Stimulated activated CD4-positive, alpha-beta T cell treated with anti-CD3 and anti-CD28 coated beads, Interleukin-4, amount 100 ng/mL, for 4 hours (primary cell): ENCODE measurements at places on chromosomes 12 and 14.

DNA sequence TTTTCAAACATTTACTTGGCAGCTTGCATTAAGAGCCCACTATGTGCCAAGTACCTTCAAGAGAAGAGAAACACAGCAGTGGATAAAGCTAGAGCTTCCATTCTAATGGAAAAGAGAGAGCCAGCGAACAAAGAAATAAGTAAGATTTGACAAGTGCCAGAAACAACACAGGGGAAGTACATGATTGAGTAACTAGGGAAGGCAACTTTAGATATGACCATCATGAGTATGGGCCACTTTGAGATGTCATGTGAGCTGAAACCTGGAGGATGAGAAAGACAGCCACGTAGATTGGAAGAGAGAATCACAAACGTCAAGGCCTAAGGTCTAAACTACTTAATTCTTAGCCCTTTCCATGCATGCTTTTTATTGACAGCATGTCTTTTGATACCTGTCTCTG is 121.4 kb downstream of the ITPR2 start:
- DNase-seq, result no peak

GRCh38 chr12:125159702-125160101 is 94.5 kb downstream of the AACS start:
- no peak for DNase-seq

- no peak for DNase-seq
Observed at GRCh38 chr12:68478516-68479260, 132.0 kb upstream of the RAP1B start.

DNA sequence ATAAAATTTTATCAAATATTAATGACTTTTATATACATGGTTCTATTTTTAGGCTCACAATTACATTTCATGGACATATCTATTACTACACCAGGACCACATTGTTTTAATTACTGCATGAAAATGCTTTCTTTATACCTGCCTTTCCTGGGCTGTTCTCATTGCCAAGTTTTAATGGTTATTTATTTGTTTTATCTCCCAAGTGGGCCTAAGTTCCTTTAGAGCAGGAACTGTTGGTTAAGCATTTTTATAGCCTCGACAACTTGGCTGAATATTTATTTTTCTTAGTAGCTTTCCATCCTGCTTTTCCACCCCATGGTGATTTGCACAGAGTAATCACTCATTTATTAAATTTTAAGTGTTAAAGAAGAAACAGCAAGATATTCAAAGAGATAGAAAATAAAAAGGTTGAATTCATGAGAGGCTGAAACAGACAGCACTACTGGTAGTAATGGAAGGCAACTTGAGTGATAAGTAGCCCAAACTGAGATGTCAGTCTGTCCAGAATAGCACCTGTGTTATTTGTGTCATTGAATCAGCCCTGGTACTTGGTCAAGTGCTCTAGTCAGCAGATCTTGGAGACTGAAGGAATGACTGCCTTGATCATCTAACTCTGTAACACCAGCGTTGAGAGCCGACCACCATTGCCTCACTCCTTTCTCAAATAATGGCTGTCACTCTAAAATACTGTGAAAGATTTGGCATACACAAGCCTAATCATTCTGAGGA is 119.1 kb upstream of the EGLN3 start:
- no peak for DNase-seq

DNA sequence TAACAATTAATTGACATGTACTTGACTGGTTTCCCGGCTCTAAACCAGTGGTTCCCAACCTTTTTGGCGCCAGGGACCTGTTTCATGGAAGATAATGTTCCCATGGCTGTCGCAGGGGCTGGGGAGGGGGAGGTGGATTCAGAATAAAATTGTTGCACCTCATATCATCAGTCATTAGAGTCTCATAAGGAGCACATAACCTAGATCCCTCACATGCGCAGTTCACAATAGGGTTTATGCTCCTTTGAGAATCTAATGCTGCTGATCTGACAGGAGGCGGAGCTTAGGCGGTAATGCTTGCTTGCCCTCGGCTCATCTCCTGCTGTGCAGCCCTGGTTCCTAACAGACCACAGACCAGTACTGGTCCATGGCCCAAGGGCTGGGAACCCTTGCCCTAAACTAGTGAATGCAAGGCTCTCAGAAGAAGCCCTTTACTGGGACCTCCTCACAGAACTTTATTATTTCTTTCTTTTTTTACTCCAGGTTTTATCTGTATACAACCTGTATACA is 86.4 kb upstream of the SINHCAF start:
- DNase-seq, result no peak

DNA sequence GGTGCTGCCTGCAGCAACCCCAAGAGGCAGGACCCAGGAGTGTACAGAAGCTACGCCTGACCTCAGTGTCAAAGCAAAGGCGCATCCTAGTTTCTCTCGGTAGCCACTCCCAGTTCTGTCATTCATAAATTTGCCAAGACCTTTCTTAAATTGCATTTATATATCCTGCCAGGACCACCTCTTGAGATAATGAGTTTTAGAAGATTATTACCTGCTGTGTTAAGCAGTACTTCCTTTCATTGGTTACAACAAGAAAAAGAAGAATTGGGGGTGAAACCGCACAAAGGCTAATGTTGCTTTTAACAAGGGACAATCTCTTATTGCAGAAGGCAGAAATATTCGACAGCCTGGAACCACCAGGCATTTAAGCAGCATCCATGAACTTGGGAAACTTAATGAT is 57.8 kb downstream of the CIT start:
- DNase-seq, result no peak

GRCh38 chr12:131852551-131853299 is 24.5 kb downstream of the MMP17 start:
- no peak for DNase-seq

- no peak for DNase-seq
Observed at GRCh38 chr14:34023824-34024767, 73.2 kb upstream of the EGLN3 start.

DNA sequence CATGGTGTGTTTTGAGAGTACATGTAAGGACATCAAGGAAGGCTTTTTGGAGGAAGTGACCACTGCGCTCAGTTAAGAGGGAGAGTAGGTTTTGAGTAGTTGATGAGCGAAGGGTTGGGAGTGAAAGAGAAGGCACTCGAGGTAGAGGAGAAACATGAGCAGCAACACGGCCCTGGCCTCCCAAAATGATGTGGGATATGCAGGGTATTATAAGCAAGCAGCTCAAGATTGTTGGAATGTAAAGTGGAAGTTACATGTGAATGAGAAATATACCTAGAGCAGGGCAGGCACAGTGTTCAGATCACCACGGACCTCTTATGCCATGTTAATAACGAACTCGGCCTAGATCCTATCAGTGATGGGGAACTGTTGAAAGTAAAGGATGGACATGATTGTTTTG is 2.1 kb upstream of the ARHGDIB start:
- DNase-seq, result no peak

GRCh38 chr12:90030726-90031125 is 322.1 kb upstream of the ATP2B1 start:
- no peak for DNase-seq

DNA sequence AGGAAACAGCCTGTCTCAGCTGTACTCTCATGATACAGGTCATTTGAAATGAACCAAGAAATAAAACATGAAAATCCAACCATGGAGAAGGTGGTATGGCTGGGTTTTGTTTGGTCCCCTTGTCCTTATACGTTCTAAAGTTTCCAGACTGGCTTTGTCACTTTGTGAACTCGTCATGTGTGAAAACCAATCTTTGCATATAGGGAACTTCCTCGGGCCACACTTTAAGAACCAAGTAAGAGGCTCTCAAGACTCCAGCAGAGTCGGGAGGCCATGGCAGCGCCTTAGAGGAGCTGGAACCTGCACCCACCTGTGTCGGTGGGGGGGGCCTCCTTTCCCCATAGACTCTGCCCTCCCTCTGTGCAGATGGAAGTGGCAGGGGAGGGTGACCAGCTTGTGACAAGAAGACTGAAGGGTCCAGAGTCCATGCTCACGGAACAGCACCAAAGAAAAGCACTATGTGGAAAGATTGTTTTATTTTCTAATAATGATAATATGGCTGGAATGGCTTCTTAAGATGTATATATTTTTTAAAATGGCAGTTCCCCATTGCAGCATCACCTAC is 125.3 kb downstream of the ESRRB start:
- no peak for DNase-seq

- DNase-seq, result no peak
Observed at GRCh38 chr12:90515199-90516175, 439.5 kb downstream of the CCER1 start.
